ENCODE measurements at places on chromosomes 7 and 10. TPM values are rescaled to one million over a fixed set of nuclear protein-coding genes. Genes with fewer than 3 reads are reported as not detected.

The INMT gene
- total RNA-seq: 0.97 TPM

The ANKRD1 gene
- 0.36 TPM for total RNA-seq

The ENO4 gene
- total RNA-seq: 1.3 TPM

The OR6B1 gene
- total RNA-seq: not detected

The ERVW-1 gene
- not detected for total RNA-seq

The CALY gene
- not detected for total RNA-seq
